ENCODE measurements at places on chromosomes 16 and 17.

- no peak for DNase-seq
These were observed 2.8 kb downstream of the WNK4 start for GRCh38 chr17:42783062-42783790.

DNA sequence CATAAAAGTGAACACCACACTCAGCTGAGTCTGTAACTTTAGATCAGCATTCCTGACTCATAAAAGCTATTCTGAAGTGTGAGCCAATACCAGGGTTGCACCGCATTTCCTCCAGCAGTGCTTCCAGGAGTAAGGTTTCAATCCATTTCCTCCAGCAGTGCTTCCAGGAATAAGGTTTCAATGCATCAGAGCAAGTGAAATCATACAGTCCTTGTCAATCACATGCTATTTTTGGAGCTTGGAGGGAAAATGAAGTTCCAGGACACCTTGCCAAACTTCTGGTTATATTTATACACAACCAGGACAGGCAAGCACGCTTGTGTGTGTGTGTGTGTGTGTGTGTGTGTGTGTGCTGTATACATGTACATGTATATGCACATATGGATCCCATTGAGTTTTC is 327.6 kb downstream of the GRIN2A start:
- no peak for DNase-seq

- DNase-seq = no peak
These were observed 301.4 kb upstream of the IRX3 start for GRCh38 chr16:54588026-54588425.

DNA sequence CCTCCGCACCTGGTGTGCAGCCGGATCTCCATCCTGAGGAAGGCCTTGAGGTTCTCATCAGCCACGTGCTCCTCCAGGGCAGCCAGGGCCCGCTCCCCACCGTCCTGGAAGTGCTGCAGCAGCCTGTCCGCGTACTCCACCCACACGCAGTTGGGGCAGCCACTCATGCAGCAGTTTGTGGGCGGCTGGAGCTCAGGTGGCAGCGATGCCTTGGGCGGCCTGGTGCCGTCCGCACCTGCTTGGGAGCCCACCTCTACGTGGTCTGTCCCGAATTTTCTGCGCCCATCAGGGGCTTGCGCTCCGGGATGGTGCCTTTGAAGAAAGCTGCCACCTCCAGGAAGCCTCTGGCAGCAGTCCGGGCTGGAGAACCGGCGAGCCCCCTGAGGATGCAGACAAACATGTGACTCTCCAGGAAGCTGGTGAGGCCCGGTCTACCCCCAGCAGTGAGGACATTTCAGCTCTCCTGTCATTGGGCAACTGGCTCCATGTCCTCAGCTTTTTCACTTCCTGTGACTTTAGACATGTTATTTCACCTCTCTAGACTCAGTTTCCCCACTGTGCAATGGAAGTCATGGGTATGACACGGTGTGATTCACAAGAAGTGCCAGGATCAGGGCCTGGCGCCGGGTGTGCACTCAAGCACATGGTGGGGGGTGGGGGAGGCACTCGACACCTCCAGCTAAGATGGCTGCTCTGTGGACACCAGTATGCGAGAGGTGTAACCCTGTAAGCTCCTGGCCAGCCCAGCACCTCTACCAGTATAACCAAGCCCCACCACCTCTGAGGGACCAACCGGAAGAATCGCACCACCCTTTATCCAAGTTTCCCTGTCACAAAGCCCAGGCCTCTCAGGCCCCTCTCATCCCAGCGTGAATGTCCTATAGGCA is 957 bp downstream of the OXLD1 start:
- DNase-seq = no peak

DNA sequence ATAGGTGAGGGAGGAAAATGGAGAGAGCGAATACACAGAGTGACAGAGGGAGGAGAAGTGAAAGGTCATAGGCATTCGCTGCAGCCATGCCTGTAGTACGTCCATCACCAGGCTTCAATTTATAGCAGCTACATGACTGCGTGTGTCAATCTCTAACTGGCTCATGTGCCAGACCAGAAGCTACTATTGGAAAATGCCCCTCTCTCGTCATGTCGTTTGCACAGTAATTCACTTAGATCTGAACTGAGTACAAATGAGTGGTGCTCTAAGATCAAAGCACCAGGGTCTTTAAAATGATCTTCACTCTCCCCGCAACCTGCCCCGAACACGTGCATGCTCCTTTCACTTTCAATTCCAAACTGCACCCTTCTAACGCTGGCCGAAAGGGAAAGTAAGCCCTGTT is 51.3 kb downstream of the ADCY9 start:
- DNase-seq = no peak

GRCh38 chr16:71255721-71256120 is 25.2 kb upstream of the HYDIN start:
- DNase-seq = no peak

DNA sequence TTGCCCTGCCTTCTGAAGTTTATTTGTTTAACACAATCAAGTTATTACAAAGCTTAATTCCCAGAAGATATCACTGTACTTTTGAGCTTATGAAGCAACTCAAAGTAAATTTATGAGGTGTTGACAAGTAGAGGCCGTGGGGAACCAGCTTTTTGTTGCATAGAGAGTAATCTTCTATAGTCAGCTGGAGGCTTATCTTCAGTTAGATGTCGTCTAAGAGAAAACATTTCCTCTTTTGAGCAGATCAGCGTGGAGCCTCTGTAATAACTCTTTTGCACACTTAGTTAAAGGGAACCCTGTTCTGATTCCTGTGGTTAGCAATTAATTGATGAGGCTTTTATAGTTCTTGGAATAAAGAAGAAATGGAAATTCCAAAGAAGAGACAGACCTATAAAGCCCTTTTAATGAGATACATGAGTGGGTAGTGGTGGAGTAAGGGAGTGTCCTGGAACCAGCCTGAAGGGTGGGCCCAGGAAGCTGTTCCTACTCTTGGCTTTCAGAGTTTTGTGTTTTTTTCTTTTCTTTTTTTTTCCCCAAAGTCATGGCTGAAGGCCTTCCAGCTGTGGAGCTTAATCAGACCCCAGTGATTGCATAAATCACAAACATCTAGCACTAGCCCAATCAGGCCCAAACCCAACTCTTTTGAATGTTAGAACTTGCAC is 28.9 kb upstream of the MAP3K14 start:
- no peak for DNase-seq

GRCh38 chr17:27526604-27527002 is 70.4 kb downstream of the KSR1 start:
- DNase-seq = peak; percentile 58

DNA sequence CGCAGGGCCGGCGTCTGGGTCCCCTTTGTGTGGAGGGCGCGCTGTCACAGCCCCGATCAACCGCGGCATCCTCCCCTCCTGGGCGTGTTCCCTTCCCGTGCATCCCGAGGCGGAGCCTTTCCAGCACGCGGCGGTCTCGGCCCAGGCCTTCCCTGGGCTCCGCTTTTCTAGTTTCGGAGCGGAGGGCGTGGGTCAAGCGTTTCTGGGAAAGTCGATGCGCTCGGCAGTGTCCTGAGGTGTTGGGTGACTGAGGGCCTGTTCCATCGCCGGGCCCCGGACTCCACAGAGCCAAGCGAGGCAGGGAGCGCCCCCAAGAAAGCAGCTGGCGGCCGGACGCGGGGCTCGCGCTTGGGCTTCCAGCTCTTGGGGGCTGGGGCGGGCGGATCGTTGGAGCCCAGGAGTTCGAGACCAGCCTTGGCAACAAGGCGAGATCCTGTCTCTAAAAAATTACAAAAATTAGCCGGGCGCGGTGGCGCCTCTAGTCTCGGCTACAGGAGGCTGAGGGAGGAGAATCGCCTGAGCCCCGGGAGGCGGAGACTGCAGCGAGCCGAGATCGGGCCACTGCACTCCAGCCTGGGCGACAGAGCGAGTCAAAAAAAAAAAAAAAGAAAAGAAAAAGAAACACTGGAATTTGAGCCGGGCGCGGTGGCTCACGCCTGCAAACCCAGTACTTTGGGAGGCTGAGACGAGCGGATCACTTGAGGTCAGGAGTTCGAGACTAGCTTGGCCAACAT is 806 bp downstream of the IFT140 start:
- DNase-seq = no peak

DNA sequence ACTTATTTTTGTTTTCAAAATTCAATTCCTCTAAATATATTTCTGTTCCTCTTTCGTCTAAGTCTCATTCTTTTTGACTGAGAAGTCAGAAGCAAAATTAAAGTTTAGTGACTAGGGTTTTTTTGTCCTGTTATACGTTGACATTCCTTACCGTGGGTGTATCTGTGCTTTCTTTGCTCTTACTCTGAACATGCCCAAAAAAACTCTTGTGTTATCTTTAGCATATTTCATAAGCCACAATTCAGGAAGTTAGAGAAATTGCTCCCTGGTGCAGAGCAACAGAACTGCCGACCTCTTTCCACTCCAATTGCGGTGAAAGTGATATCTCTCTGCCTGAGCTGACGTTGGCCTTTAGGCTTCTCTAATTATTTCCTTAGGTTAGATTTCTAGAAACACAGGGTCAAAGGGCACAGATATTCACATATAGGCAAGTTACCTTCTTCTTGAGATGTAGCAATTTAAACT is 65.7 kb downstream of the CENPV start:
- no peak for DNase-seq

GRCh38 chr16:87499189-87499486 is 6.3 kb upstream of the ZCCHC14 start:
- no peak for DNase-seq

DNA sequence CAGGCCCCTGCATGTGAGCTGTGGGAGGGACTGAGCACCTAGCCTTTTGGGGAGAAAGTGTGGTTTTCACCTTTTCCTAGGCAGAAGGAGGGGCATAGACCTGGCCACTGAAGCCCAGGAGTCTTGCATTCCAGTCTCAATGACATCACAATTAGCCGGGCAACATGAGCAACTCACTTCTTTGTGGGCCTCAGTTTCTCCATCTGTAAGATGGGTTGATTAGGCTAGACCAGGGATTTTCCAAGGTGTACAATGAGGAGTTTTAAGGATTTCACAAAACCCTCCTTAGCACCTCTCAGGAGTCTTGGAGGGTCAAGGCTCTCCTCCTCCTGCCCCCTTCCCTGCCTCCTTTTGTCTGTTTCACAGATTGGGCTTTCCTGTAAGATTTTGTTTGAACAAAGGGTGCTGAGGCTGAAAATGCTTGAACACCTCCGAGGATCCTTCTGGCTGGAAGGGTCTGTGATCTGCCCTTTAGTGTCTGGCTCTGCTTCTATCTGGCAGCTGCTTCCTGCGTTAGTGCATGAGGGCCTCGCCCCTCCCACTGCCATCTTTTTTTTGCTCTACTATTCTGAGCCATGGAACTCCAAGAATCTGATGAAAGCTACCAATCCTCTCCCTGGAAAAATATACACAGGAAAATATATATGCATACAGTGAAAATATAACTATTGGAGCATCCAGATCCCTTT is 52.4 kb upstream of the ETV4 start:
- no peak for DNase-seq

- DNase-seq = no peak
These were observed 16.0 kb downstream of the SLC5A10 start for GRCh38 chr17:18967916-18968315.

- DNase-seq = no peak
These were observed 36.0 kb downstream of the CHD9 start for GRCh38 chr16:53090591-53091411.

GRCh38 chr17:11490171-11490755 is 108.0 kb upstream of the DNAH9 start:
- no peak for DNase-seq

DNA sequence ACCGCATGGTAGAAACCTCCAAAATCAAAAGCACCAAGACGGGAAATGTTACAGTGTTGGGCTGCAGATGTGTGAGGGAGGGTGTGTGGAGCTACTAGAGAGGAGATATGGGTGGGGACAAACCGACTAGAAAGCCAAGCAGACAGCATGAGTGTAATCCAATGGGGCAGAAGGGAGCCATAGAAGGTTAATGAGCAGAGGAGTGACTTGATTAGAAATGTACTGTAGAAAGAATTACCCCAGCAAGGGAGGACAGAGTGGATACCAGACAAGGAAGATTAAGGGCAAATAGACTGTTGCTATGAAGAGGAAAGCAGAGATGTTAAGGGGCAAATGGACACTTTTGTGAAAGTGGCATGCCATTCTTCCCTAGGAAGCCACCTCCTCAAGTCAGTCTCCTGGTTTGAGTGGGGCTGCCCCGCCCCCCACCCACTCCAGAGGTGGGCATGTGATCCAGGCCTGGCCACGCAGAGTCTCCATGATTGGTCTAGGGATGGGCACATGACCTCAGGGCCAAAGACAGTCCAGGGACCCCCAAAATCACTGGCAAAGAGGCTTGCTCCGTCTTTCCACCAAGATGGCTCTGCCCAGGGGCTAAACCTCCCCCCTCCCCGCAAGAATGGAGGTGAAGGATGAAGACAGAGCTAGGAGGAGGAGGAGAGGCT is 4.3 kb downstream of the COTL1 start:
- no peak for DNase-seq

All from pancreas (tissue), 10 donors.